Renal pelvis (tissue), 12 donors: ENCODE measurements at places on chromosomes 5 and 9. TPM values are rescaled to one million over a fixed set of nuclear protein-coding genes. Genes with fewer than 3 reads are reported as not detected.

DNA sequence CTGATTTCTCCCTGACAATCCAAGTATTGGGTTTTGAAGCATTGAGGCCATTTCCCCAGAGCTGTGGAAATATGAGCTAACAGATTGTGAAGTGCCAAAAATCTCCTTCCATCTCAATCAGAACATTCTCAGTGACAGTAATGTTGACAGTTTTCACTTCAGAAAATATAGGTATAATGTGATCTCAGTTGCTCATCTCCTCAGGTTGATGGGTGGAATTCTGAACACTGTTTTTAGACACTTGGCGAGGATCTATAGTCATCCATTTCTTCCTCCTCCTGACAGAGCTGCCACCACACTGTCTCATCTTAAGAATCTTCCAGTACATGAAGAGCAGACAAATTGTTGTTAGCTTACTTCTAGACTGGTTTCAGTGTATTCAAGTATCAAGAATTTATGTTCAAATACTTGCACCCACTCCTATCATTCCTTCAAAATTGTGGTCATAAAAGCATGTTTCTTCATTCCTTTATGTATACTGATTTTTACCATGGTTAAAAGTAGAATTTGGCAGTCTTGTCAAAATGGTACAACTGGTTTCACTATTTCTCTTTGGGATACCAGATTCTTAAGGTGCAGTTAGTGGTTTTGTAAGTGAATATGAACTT is 199.7 kb upstream of the TLE4 start:
- no peak for DNase-seq

ANKRD34B gene
- polyA plus RNA-seq: 0.44 TPM

- DNase-seq: no peak
These were observed 44.6 kb upstream of the SEMA4D start for GRCh38 chr9:89542401-89543021.

DNA sequence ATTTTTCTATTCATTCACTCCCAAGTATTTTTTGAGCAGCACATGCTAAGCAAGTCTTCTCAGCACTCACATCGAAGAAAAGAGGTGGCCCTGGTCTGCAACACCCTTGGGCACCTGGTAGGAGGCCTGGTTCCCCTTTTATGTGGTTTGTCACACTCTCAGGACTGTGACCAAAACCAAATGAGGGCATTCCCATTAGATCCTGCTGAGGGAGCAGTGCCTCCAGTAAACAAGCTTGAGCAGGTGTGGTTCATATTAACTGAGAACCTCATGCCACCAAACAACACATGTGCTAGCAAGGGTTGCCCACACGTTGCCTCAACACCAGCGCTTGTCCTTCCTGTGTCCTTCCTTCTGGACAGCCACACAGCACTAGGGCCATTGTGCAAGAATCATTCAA is 26.9 kb upstream of the SYK start:
- no peak for DNase-seq

DNA sequence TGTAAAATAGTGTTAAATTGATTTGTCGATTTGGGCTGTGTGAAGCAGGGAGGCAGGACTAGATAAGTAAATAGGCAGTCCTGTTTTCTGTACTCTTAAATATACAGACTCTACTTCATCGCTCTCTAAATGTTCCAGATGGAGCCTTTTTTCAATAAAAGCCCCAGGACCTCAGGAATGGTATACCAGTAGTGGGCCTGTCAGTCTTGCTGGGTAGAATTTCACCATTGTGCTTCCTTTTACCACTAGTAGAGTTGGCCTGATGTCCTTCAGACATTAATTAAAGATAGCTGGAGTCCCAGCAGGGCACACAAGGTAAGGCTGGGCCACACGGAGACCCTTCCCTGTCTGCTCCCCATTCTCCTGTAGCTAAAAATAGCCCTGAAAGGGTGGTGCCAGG is 6.0 kb downstream of the SNX18 start:
- no peak for DNase-seq

SLC6A7 gene
- 0.17 TPM for polyA plus RNA-seq

PDLIM4 gene
- 20.5 TPM for polyA plus RNA-seq

DNA sequence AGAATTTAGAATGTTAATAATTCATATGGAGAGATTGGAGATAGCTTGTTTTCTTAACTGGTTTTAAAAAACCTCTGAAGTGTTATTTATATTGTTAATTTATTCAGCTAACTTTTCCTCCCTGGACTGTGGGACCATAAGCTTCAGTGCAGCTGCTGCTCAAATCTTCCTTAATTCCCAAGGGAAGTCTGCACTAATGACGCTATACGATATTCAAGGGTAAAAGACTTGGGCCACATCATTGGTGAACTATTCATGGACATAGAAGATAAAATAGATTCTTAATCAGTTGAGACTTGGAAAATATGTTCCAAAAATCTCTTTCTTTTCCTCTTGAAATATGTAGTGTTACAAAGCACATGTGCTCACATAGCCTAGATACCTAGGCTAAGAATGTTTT is 31.1 kb upstream of the GAS1 start:
- DNase-seq: no peak

TPPP gene
- 4.2 TPM for polyA plus RNA-seq

- DNase-seq: peak; percentile 89
These were observed 10.1 kb downstream of the TMEM252 start for GRCh38 chr9:68530618-68531017.

DNA sequence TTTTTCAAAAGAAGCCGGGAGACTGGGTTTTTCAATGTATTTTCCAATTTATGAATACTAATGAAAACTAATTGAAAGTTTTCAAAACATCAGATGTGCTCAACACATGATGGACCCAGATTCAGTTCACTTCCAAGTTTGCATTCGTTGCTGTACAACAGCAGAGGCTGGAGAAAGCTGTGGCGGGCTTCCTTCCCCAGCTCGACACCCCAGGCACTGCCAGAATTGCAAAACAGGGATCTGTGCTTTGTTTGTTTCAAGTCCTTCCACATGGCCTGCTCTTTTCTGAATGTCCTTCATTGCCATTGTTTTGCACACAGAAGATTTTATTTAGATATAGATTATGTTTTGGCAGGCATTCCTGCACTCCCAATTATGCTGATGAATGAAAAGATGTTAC is 30.3 kb upstream of the INSYN2B start:
- no peak for DNase-seq

SPATA31A3 gene
- polyA plus RNA-seq: not detected

HRCT1 gene
- not detected for polyA plus RNA-seq

GPR151 gene
- not detected for polyA plus RNA-seq

UCK1 gene
- 43.6 TPM for polyA plus RNA-seq

DNA sequence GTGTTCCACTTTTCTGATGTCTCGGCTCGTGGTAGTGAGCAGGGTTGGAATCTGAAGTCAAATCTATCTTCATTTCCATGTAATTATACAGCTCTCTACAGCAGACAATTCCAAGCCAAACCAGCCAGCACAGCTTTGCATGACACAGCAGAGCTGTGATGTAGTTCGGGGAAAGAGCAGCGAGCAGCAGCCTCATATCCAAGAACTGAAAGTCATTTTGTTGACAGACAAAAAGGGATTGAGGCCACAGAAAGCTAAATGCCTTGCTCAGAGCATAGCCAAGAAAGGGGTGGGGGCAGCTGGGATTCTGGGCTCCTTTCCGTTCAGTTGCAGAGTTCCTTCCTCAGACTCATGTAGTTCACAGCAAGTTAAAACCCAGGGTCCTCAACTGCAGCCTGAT is 32.1 kb downstream of the LCP2 start:
- DNase-seq: peak; percentile 82

DNA sequence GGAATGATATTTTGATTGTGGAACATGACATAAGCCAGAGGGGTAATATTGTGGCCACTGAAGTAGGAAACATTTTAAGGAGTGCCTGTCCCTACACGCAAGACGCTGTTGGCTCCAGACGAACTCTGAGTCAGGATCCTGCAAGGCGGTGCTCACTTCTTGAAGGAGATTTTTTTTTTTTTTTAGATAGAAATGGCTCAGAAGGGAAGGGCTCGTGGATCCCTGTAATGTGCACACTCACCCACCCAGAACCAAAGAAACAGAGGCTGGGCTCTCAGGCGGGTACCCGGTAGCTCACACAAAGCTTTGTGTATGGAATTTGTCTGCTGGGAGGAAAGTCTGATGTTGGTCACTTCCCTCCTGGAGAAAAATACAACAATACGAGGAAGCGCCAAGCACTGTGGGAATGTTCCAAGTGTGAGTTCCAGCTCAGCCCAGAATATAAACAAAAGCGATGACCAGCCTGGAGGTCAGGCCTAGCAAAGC is 25.7 kb downstream of the RAPGEF1 start:
- DNase-seq: no peak
